ENCODE measurements at places on chromosomes 1 and 21.

GRCh38 chr1:230101556-230101955 is 34.5 kb downstream of the GALNT2 start:
- DNase-seq, result no peak

DNA sequence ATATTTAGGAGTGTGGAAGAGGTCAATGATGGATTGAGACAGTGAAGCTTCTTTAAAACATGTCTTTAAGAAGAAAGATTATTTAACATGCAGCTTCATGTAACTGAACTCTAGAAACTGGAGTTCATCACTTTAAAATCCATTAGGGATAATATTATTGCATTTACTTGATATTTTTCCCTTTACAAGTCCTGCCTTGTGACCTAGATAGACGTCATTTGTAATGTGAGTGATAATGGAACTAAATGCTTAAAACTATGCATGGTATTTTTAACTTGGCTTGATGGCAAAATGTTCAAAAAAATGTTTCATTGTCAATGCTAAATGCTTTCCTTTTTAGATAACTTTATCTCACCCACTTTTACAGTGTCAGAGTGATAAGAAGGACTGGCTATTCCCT is 723.7 kb downstream of the RWDD3 start:
- no peak for DNase-seq

GRCh38 chr1:202007805-202008489 is 2.4 kb upstream of the ELF3 start:
- DNase-seq, result no peak

GRCh38 chr1:204451352-204452124 is 39.9 kb upstream of the PPP1R15B start:
- no peak for DNase-seq

DNA sequence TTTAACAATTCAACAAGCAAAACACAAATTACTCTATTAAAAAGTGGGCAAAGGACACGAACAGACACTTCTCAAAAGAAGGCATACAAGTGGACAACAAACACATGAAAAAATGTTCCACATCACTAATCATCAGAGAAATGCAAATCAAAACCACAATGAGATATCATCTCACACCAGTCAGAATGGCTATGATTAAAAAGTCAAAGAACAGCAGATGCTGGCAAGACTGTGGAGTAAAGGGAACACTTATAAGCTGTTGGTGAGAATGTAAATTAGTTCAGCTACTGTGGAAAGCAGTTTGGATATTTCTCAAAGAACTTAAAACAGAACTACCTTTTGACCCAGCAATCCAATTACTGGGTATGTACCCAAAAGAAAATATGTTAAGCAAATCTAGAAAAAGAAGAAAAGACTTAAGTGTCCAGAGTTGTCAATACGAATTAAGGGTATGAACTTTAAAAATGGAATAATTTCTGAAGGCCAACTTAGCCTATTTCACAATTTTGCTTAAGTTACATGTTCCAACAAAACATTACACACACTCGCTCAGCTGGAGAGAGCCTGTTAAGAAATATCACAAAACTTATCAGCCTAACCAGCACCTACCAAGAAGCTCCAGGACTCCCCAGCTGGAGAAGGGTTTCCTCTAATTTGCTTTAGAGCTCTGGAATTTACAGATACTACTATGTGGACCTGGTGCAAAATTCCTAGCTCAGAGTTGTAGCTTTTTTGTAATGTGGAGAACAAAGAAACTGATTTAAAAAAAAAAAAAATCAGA is 232.1 kb downstream of the DUSP10 start:
- DNase-seq, result no peak

- DNase-seq, result no peak
These were observed 15.4 kb upstream of the GUCA2A start for GRCh38 chr1:42179900-42180329.

DNA sequence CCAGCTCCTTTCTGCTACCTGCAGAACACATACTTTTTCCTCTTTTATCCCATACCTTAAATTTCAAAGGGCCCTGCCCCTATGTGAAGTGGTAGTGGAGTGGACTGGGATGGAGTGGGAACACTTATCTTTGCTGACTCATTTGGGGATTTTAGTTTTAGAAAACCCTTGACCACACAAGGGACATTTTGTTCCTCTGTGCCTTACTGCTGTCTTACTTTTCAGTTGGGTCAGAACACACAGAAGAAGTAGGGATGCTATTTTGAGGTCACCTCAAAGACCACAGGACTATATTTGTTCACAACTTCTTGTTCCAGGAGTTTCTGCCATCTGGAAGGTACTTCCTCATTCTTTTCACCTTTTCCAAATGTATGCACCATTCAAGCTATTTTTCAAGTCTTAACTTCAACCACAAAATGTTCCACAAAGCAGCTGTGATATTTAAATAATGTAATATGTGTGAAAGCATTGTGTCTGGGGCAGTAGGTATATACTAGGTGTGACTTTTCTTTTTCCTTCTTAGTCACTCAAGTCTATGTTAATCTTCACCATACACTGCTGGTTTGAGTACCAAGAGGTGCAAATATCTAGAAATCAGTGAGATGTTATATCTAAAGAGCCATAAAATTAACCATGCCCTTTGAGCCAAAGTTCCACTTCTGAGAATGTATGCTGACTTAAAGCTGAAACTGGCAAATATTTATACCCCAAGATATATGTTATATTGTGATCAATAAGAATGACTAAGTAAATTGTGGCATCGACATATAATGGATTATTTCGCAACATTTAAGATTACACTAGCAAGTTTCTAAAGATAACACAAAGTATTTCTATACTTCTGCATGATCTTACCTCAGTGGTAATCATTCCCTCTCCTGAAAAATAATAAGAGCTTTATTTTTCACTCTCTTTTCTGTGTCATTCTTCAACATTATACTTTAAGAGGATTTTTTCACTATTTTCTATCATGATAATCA is 308.5 kb downstream of the MRPL39 start:
- no peak for DNase-seq

DNA sequence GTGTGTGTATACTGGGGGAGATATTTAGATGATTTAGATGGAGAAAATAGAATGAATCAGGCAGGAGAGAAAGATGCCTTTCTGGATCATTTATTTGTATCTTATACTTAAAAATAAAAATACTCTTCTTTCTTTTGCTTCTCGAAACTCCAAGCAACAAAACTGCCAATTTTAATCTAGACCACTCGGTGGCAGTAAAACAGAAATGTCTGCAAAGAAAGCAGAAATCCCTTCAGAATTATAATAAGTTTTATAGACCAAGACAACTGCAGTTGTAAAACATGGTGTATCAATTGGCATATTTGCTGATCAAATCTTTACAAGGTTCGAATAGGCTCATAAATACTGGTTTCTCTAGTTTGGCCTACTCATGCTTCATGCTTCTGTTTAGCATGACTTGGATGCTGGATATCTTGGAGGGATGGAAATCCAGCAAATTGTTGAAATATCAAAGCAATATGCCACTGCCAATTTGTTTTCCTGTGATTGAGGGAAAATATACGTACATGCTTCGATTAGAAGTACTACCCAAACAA is 15.1 kb upstream of the C1orf87 start:
- no peak for DNase-seq

GRCh38 chr1:33111965-33112364 is 31.0 kb downstream of the AZIN2 start:
- DNase-seq, result no peak

DNA sequence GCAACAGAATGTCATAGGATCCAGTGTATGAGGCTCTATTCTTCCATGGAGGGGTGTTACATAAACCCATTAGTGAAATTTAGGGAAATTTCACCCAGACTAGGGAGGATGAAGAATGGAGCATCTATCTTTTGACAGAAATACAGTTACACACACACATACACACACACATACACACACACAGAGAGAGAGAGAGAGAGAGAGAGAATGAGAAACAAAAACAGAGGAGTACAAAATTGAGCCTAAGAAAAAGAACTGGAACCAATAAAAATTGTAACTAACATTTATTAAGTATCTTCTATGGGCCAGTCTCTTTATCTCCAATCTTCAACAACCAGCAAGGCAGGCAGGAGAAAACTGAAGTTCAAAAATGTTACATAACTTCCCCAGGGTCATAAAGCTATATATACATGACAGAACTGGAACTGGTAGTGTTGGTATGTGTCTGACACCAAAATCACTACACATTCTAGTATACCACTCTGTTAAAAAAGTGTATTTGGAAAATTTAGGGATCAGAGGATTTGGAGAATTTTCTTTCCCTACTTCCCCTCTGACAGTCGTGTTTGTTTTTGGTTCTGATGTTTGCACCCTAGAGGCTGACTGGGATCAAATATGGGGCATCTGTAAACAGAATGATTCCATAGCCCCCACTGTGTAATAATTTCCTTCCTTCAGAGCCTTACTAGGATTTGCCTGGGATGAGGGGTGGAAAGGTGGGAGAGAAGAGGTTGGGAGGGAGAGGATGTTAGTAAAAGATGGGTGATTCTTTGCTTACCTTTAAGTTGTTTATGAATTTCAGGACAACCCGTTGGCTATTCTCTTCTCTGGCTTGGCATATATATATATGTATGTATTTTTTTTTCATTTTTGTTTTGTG is 1.0 kb upstream of the ZFYVE9 start:
- DNase-seq, result no peak

DNA sequence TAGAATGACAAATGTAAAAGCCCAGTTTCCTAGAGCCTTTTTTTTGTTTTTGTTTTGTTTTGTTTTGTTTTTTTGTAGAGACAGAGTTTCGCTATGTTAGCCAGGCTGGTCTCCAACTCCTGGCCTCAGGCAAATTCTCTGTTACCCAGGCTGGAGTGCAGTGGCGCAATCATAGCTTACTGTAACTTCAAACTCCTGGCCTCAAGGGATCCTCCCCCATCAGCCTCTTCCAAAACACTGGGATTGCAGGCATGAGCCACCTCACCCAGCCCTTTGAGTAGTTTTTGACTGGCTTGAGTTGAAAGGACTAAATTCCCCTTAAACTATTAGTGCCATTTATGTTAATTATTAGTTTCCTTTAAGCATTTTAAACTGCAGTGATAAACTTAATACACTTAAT is 28.8 kb upstream of the ZBTB18 start:
- DNase-seq, result no peak

GRCh38 chr1:115067161-115067859 is 22.0 kb downstream of the TSPAN2 start:
- DNase-seq, result no peak

GRCh38 chr1:203045821-203046594 is 19.7 kb downstream of the PPFIA4 start:
- no peak for DNase-seq

GRCh38 chr1:1678581-1679380 is 13.8 kb downstream of the SLC35E2B start:
- no peak for DNase-seq

DNA sequence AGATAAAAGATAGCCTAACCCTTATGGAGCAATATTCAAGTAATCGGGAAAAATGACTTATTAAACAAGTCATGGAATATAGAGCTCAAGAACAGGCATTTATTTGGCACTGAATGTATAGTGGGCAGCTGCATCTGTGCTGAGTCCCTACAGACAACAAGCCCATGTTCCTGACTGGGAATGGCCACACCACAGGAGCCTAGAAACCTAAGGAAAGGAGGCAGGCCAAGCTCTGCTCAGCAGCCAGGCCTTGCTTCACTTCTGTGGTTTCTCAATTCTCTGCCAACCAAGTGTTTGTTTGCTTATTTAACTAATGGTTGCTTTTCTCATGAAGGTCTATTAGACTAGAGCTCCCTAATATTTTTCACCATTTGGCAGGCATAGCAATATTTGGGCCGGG is 21.5 kb downstream of the AK2 start:
- DNase-seq, result no peak

- DNase-seq, result no peak
These were observed 49.5 kb upstream of the TENT5C start for GRCh38 chr1:117556341-117556740.

GRCh38 chr1:227793079-227793947 is 22.2 kb upstream of the PRSS38 start:
- DNase-seq, result no peak

DNA sequence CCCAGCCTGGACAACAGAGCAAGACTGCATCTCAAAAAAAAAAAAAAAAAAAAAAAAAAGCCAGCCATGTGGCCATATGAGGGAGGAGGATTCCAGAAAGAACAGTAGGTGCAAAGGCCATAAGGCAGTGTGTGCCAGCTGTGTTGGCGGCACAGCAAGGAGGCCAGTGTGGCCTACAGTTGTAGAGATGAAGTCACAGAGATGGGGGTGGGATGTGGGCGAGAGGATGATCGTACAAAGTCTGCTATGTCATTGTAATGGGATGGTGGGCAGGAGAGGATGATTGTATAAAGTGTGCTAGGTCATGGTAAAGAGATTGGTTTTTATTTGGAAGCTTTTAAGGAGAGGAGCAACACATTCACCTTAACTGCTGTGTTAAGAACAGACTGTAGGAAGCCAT is 9.8 kb upstream of the CR1 start:
- DNase-seq, result no peak

DNA sequence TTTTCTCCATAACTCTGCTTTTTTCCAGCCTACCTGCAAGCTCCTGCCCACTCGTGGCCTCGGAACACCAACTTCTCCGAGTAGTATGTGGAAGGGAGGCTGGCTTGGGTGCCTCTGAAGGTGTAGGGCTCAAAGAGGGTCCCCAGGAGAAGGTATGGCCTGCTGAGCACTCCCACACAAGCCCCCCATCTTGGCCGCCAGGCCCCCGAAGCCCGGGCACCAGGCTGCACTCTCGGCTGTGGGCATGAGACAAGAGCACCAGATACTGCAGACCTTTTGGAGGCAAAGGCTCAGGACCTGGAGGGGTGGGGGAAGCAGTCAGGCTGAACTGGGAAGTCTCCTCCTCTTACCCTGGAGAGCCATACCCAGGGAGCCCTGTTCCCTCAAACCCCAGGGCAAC is 1.7 kb downstream of the ZNF692 start:
- no peak for DNase-seq

DNA sequence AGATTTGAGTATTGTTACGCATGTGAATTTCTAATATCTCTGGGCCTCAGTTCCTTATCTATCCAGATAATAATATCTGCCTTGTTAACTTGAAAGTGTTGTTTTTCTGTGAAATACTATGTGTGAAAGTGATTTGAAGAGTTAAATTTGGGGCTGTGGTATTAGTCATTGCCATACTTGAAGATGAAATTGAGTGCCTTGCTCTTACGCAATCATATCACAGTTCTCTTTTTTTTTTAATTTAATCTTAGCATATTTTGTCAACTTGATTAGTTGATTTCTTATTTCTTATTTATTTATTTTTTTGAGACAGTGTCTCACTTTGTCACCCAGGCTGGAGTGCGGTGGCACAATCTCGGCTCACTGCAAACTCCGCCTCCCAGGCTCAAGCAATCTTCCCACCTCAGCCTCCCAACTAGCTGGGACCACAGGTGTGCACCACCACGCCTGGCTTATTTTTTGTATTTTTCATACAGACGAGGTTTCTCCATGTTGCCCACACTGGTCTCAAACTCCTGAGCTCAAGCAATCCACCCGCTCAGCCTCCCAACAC is 31.0 kb downstream of the AGO4 start:
- DNase-seq, result no peak
